ENCODE measurements at places on chromosomes 2 and 18. TPM values are rescaled to one million over a fixed set of nuclear protein-coding genes. Genes with fewer than 3 reads are reported as not detected.
A peak's percentile ranks its signal among the peaks of the same experiment; 100 is the strongest.

- no peak for DNase-seq
These were observed 23.1 kb upstream of the GPC1 start for GRCh38 chr2:240412211-240412861.

GRCh38 chr2:126930970-126931590, 32.4 kb downstream of the TEX51 start:
- peak; percentile 28 for DNase-seq

- no peak for DNase-seq
These were observed 146.0 kb downstream of the SETBP1 start for GRCh38 chr18:44826418-44827259.

- no peak for DNase-seq
These were observed 115.2 kb downstream of the OSBPL6 start for GRCh38 chr2:178309541-178309940.

HTRA2 gene
- 72.1 TPM for total RNA-seq

GRCh38 chr2:168346725-168347477, 99.5 kb upstream of the STK39 start:
- DNase-seq = peak; percentile 84

GRCh38 chr2:163353551-163353950, 382.3 kb downstream of the FIGN start:
- DNase-seq = no peak

GRCh38 chr2:237412988-237413776, 782 bp downstream of the COL6A3 start:
- no peak for DNase-seq

- no peak for DNase-seq
These were observed 137.6 kb downstream of the CERS6 start for GRCh38 chr2:168593713-168594112.

GRCh38 chr18:69387186-69387585, 13.5 kb upstream of the DOK6 start:
- DNase-seq = no peak

PLEK gene
- 224 TPM for total RNA-seq

DNA sequence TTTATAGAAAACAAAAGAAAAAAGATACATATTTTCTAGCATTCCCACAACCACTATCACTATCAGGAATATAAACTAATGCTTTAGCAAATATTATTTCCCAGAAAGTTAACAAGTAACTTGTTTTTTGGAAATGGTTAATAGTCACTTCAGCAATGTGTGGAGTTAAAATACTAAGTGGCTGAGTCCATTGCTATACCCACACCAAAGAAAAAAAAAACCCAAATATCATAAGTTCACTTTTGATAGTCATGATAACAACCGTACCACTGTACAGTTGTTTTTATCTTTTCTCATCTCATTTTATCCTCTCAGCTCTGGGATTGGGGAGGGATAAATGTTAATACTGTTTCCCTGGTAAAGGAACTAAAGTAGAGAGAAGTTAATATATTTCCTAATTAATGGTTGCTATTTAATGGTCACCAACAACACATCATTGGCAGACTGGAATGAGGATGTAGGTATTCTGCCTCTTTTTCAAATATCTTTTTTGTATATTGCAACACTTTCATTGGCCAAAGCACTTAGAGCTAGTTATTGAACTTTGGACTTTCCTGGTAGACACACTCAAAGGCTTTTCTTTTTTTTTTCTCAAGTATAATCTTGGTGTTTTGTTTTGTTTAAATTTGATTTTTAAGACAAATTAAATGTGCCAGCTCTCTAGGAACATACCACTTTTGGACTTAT, 18.4 kb upstream of the KANSL1L start:
- DNase-seq = no peak

GRCh38 chr2:65537651-65538385, 105.4 kb upstream of the SPRED2 start:
- no peak for DNase-seq

DNA sequence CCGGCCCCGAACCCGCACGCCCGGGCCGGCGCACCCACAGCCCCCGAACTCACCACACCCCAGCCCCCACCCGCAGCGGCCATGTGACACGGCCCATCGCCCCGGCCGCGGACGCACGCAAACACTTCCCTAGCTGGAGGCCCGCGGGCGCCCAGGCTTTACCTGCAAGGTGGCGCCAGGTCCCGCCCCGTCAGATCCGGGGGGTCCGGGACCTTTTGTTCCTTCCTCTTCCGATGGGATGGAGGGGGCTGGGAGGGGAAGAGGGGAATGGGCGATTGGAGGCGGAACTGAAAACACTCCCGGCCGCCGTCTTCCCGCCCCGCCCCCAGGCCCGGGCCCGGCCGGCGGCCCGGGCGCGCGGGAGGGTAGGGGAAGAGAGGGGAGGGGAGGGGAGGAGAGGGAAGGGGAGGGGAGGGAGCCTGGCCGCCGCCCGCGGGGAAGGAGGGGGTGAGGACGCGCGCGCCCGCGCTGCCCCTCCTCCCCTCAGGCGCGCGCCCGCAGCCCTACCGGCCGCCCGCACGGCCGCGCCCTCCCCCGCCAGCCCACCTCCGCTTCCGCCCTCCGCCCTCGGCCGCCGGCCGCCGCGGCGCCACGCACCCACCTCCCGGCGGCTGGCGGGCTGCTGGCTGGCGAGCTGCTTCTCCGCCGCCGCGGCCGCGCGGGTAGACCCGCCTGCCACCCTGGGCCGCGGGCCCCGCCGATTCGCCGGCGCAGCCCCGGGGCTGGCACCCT, at the start of gene SMAD2:
TSS of gene SMAD2 (minus strand) at position 461 of the 732 bp plus-strand sequence. CDS start 33,903 bp downstream, outside the sequence.
- peak; percentile 92 for DNase-seq

- peak; percentile 85 for DNase-seq
These were observed 219.2 kb downstream of the ZNF516 start for GRCh38 chr18:76275727-76276313.

GRCh38 chr2:67836866-67837265, 225.9 kb downstream of the C1D start:
- DNase-seq = peak; percentile 98

SIX3 gene
- total RNA-seq = not detected

- DNase-seq = no peak
These were observed 283.8 kb downstream of the RDH14 start for GRCh38 chr2:18276583-18277075.

DNA sequence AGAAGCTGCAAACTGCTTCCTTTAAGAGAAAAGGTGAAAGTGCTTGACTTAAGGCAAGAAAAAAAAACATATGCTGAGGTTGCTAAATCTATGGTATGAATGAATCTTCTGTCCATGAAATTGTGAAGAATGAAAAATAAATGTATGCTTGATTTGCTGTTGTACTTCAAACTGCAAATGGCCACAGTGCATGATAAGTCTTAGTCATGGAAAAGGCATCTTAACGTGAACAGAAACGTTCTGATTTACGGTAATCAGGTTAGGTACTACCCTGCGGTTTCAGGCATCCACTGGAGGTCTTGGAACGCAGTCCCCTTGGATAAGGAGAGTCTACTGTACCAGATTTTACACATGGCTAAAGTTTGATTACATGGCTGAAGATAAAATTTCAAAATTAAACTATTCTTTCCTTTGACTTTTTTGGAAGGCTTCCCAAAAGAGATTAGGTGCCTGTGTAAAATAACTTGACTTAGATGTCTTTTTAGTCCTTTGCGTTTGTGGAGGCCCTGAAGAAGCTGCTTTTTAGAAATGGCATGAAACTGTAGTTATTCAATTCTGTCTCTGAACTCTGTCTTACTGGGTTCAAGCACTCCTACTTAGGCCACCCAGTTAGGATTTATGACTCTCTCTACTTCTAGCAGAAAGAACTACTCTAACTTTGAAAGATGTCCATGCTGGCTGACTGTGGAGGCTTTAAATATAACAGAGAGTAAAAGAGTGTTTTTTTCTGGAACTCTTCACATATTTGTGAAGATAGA, 35.9 kb upstream of the SCN9A start:
- DNase-seq = no peak

GRCh38 chr2:64635976-64636911, 17.5 kb downstream of the SERTAD2 start:
- no peak for DNase-seq

PMAIP1 gene
- total RNA-seq = 52.8 TPM

LRRC30 gene
- not detected for total RNA-seq

DNA sequence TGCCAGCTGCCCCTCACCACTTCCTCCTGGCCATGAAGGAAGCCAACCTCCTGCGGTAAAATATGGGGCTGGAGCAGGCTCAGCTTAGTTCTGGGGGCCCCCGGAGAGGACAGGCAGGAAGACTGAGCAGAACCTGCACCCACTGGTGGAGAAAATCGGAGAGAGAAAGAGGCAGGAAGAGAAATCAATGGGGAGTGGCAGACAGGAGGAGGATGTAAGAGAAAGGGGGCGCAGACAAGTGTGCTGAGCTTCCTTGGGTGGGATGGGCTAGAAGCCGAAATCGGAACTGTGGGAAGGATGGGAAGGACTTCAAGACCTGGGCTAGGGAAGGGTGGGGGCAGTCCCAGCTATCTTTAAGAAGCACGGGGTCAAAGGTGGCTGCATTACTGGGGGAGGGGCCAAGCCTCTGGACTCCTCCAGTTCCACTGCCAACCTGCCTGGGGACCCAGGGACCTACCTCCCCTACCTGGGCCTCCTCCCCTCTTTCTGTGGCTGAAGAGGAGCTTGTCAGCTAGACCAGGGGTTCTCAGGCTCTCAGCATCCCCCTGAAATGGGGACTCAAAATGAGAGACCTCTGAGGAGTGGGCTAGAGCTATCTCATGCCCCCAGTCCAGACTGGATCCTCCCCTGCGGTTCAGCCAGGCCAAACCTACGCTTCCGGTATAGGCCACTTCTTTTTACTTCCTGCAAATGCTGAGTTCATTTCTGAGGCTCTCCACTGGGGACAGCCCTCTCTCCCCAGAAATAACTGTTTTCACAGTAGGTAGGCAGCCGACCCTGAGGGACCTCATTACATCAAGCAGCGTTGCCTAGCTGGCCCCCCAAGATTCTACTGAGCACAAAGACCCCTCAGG, 33.6 kb upstream of the B3GNT7 start:
- DNase-seq = peak; percentile 54

- DNase-seq = no peak
These were observed 113.9 kb downstream of the MYO1B start for GRCh38 chr2:191359133-191359532.

DNA sequence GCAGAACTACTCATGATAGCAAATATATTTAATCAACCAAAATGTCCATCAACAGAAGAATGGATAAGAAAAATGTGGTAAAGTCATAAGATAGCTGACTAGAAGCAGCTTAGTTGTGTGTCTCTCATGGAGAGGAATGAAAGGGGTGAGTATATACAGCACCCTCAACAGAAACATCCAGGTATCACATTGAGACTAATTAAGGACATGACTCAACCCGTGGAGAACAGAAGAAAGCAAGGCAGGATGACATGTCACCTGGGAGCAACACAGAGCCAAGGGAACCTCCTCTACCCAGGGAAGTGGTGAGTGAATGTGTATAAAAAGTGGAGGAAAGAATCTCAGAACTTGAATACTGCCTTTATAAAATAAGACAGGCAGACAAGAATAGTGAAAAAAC, 1695.0 kb upstream of the CELF4 start:
- DNase-seq = no peak

DNA sequence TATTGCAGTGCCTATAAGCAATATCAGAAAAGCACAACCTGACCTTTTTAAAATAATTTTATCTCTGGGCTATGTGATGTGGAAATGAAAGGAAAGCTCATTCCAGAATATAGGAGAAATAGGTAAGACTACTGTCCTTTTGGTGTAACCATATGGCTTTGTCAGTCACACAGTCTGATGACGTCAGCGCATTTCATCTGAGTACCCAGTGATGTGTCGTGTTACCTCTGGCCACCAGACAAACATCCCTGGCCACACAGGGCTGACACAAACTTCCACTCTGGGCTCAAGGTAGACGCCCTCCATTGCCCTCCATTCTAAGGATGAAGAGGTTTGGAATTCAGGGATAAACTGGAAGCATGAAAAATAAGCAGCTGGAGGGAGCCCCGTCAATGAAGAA, 506.7 kb downstream of the CMPK2 start:
- DNase-seq = no peak

SLC11A1 gene
- 1.9 TPM for total RNA-seq

GRCh38 chr2:108956375-108956774, 32.6 kb downstream of the EDAR start:
- no peak for DNase-seq

DNA sequence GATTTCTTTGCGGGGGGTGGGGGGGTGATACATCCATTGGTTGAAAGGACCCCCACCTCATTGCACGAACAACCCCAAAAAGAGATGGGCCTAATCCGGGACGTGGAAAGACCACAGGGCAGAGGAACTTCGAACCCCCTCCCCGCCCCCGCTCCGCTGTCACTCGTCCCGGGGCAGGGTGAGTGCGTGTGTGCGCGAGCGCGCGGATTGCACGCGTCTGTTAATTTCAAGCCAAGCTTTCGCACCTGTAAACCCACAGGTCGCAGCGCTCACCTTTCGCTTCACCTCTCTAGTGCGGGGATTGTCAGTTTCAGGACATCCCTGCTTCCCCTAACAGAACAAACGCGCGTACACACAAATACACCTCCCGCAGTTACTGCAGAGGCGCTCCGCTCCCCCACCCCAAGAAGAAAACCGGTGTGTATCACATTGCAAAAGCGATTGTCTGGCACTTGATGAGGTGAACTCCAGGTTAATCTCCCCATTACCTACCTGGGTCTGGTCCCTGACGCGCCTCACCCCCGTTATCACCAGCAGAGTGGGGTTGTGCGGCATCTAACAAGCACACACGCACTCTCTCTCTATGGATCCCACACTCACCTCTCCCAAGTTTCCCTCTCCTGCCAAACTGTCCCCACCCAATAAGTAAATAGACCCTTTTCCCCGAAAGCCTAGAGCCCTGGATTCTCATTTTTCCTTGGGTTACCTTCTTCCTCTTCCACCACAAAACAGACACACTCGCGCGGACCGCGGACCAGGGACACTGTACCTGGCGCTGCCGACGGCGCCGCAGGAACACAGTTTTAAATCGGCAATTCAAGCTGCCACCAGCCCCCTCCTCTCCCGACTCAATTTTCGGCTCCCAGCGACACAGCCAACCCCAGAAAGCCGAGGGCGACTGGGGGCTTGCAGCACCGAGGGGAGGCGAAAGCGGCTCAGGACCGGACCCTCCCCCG, 1.0 kb downstream of the CYP26B1 start:
- no peak for DNase-seq

DNA sequence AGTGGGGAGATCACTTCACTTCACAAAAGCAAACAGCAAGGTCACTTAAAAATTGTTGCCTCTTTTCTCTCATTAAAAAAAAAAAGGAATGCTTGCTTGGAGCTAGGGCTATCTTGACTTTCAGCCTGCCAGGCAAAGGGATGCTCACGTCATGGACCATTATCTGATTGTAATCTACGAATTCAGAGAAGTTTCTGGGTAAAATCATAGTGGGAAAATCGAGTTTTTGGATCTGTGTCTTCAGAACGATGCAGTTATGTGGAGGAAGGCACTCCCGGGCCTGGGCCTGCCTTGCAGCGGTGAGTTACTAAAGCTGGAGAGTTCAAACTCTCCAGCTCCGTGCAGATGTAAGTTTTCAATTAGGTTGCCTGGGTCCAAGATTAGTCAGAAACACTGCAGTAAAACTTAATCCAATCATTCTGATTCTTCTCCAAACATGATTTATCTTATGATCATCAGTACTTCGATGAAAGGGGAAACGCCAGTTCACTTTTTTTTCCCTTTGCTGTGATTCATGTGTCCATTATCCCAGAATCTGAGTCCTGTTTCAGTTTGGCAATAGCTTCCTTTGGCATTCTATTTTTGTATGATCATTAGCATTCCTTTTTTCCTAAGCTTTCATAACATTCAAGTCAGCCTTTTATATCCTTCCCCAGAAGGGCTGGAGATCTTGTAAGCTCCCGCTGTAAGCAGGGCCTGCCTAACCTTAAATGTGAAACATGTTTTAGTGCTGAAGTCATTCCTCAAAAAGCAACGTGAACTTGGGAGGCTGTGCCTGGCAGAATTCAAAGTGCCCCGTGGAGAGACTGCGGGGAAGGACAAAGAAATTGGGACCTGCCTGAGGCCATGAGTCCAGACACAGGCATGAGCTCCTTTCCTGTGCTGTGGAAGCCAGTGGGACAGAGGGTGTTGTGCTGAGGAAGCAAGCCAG, 119.3 kb upstream of the TWIST2 start:
- no peak for DNase-seq

ATP6V1C2 gene
- total RNA-seq = not detected
